Suprapubic skin (tissue), 4 donors: ENCODE measurements at places on chromosomes 2 and 18. TPM values are rescaled to one million over a fixed set of nuclear protein-coding genes. Genes with fewer than 3 reads are reported as not detected.

- H3K27me3 ChIP-seq = peaks cover 100% of the 10 kb centered on the region
- peaks cover 38% of the 10 kb centered on the region for H3K4me1 ChIP-seq
- no peak overlapping the region for H3K4me3 ChIP-seq
- H3K36me3 ChIP-seq = no peaks in the 10 kb centered on the region
Measured at GRCh38 chr2:172090044-172090961, 5.0 kb downstream of the DLX1 start.

DNA sequence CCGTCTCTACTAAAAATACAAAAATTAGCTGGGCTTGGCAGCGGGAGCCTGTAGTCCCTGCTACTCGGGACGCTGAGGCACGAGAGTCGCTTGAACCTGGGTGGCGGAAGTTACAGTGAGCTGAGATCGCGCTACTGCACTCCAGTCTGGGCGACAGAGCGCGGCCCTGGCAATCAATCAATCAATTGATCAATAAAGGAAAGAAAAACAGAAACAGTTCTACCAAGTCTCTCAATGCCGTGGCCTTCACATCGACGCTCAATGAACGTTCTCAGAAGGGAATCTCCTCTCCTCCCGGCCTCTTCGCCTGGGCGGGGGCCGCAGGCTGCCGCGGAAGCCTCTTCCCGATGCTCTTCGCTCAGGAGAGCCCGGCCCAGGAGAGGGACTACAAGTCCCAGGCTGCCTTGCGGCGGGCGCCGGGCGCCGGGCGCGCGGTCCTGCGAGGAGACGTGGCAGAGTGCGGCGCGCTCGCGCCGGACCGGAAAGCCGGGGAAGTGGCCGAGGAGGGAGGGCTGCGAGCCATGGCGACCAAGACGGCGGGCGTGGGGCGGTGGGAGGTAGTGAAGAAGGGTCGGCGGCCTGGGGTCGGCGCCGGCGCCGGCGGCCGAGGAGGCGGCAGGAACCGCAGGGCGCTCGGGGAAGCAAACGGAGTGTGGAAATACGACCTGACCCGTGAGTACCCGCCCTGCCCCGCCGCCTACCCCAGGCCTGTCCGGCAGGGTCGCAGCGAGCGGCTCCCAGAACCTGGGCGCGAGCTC, at the start of gene TMEM214:
TMEM214 (plus strand) TSS at position 471 of the 758 bp plus-strand sequence; CDS start at position 522, 51 bp downstream.
- peak; percentile 94 for DNase-seq
- no peaks in the 10 kb centered on the region for H3K27me3 ChIP-seq
- H3K36me3 ChIP-seq = peaks cover 35% of the 10 kb centered on the region
- peak within 1 kb of the TSS; percentile 72 for H3K27ac ChIP-seq
- peaks cover 25% of the 10 kb centered on the region for H3K4me1 ChIP-seq
- H3K4me3 ChIP-seq = peak within 1 kb of the TSS; percentile 65

GRCh38 chr18:69686861-69687260, 260.8 kb downstream of the CD226 start:
- no peak overlapping the region for H3K27ac ChIP-seq
- no peak overlapping the region for H3K4me3 ChIP-seq
- no peaks in the 10 kb centered on the region for H3K36me3 ChIP-seq
- H3K4me1 ChIP-seq = no peaks in the 10 kb centered on the region

DNA sequence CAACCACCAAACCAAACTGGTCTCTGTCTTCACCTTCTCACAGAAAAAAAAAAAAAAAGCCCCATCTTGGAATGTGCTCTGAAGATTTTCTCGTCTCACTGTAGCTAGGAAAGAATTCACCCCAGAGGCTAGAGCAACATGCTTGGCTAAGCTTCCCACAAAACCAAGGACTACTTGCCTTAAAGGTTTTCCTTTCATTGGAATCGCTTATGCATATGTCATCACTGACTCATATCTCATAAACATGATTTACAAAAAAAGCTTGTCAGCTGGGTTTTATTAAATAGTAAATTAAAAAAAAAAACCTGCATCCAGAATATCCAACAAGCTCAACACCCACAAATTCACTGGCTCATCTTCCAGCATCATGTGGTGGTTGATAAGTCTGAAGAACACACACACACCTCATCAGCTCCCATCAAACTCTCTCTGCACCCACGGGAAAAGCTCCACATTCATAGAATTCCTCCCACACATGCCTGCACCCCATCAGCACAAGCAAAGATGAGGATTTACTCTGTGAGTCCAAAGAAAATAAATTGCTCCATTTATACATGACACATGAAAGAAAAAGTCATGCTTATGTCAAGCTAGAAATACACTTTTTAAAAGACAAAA, 182.0 kb upstream of the TRIB2 start:
- H3K27me3 ChIP-seq = no peaks in the 10 kb centered on the region
- H3K27ac ChIP-seq = no peak overlapping the region
- no peaks in the 10 kb centered on the region for H3K36me3 ChIP-seq

GRCh38 chr18:3138274-3138975, 81.3 kb downstream of the MYOM1 start:
- H3K36me3 ChIP-seq = no peaks in the 10 kb centered on the region
- no peaks in the 10 kb centered on the region for H3K27me3 ChIP-seq
- H3K4me1 ChIP-seq = no peaks in the 10 kb centered on the region
- no peak overlapping the region for H3K4me3 ChIP-seq

GRCh38 chr2:26974352-26974751, 3.9 kb downstream of the MAPRE3 start:
- DNase-seq = no peak
- H3K36me3 ChIP-seq = no peaks in the 10 kb centered on the region
- H3K27ac ChIP-seq = no peak overlapping the region
- no peak overlapping the region for H3K4me3 ChIP-seq
- no peaks in the 10 kb centered on the region for H3K27me3 ChIP-seq
- peaks cover 43% of the 10 kb centered on the region for H3K4me1 ChIP-seq

GRCh38 chr2:151637271-151637781, 97.0 kb downstream of the NEB start:
- H3K4me3 ChIP-seq = no peak overlapping the region
- H3K27me3 ChIP-seq = no peaks in the 10 kb centered on the region
- no peaks in the 10 kb centered on the region for H3K36me3 ChIP-seq
- no peak overlapping the region for H3K27ac ChIP-seq
- DNase-seq = no peak
- H3K4me1 ChIP-seq = peaks cover 17% of the 10 kb centered on the region

DNA sequence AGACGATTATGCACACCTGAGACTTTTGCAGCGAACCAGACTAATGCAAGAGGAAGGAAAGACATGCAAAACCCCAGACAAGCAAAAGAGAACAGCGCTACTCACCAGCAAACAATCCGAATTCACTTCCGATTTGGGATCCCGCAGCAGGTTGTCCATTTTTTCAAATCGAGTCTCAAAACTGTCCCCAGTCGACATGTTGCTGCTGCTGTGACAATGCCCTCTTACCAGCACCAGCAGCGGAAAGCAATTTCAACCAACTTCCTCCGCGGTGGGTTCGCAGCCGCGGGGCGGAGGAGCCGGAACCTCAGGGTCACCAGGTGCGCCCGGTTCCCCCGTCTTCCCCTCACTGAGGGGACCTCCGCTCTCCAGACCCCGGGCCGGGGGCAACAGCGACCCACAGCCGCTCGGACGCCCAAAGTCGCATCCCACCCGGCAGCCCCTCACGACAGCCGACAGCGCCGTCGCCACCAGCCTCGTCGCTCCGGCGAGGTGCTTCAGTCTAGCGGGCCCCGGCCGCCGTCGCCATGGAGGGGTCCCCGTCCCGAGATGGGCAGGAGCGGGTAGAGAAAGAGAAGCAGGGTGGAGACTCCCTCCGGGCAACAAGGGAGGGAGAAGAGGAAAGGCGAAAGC, 784 bp downstream of the ROCK1 start:
- H3K4me1 ChIP-seq = peaks cover 46% of the 10 kb centered on the region
- no peaks in the 10 kb centered on the region for H3K27me3 ChIP-seq
- H3K36me3 ChIP-seq = no peaks in the 10 kb centered on the region
- no peak for DNase-seq

UGT1A5 gene
- total RNA-seq = 3.2 TPM

ALPI gene
- total RNA-seq = not detected

COLEC11 gene
- total RNA-seq = 0.39 TPM
